ENCODE measurements at places on chromosomes 5 and 9. TPM values are rescaled to one million over a fixed set of nuclear protein-coding genes. Genes with fewer than 3 reads are reported as not detected.

OR1J2 gene
- total RNA-seq = not detected

FAM163B gene
- total RNA-seq = 0.90 TPM

SLC6A18 gene
- total RNA-seq = not detected

OBP2B gene
- not detected for total RNA-seq

PCSK1 gene
- 0.42 TPM for total RNA-seq

BTNL3 gene
- total RNA-seq = not detected

DNA sequence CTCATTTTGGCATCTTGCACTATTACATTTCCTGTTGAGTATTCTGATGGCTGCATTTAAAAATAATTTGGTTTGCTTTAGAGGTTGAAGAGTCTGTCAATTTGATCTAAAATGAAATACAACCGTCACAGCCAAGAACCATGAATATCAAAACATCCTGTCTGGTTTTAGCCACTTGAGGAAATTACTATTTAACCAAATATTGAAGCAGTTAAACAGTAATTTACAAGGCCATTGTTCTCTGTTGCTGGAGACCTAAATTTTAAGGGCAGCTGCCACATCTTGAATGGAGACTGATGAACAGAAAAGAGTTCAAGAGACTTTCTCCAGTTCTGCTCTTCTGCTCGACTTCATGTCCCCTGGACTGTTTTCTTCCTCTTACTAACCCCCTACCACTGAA is 549.4 kb downstream of the LRRC70 start:
- H3K4me3 ChIP-seq = no peak overlapping the region
- no peaks in the 10 kb centered on the region for H3K4me1 ChIP-seq
- DNase-seq = no peak
- H3K36me3 ChIP-seq = no peaks in the 10 kb centered on the region
- no peaks in the 10 kb centered on the region for H3K27me3 ChIP-seq
- H3K27ac ChIP-seq = no peak overlapping the region

DNA sequence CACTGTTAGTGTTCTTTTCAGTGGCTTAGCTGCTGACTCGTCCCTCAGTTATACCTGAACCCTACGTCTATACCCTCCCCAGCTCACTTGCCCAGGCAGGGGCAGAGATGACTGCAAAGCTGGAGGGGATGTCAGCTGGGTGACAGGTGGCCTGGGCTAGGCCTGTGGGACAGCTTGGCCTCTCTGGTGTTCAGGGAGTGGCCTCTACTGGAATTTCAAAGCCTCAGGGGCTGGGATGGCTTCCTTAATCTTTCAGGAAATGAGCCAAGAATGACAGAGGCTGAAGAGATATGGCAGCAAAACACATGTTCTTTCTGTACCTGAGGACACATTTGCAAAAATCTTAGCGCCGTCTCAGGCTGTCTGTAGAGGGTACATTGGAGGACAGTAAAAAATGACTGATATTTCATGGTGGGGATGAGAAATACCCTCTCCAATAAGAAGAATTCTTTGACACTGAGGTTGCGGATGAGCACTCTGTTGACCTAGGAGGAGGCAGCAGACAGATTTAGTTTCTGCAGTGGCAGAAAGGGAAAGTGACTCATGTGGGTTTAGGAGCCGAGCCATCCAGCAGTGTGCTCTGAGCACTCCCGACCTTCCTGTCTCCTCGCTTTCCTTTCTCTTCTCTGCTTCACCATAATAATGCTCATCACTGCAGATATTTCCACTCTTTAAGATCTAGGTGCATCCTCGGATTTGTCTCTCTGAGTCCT is 54.4 kb downstream of the ENTREP1 start:
- no peaks in the 10 kb centered on the region for H3K27me3 ChIP-seq
- no peak overlapping the region for H3K27ac ChIP-seq
- no peak for DNase-seq

DNA sequence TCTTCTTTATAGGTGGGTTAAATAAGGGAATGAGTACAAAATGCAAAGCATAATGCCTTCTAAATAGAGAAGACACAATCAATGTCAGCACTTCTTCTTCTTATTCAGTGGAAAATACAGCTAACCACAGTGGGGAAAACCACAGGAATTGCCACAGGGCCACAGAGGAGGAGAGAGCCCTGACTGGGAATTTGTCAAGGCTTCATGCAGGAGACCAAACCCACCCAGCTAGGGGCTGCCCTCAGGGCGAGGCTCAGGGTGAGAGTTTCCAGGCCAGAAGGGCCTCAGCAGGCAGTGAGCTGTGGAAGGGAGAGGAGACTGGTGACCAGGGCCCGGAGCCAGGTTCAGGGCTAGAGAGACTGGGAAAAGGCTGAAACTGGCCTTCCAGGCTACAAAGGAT is 279.1 kb downstream of the MSX2 start:
- H3K27me3 ChIP-seq = no peaks in the 10 kb centered on the region
- no peak overlapping the region for H3K4me3 ChIP-seq
- no peak for DNase-seq
- no peak overlapping the region for H3K27ac ChIP-seq
- no peaks in the 10 kb centered on the region for H3K4me1 ChIP-seq

- H3K4me1 ChIP-seq = peaks cover 26% of the 10 kb centered on the region
- H3K27me3 ChIP-seq = no peaks in the 10 kb centered on the region
- H3K4me3 ChIP-seq = no peak overlapping the region
- no peak overlapping the region for H3K27ac ChIP-seq
- H3K36me3 ChIP-seq = no peaks in the 10 kb centered on the region
- no peak for DNase-seq
Measured at GRCh38 chr5:55694152-55694830, 17.8 kb downstream of the SLC38A9 start.

DNA sequence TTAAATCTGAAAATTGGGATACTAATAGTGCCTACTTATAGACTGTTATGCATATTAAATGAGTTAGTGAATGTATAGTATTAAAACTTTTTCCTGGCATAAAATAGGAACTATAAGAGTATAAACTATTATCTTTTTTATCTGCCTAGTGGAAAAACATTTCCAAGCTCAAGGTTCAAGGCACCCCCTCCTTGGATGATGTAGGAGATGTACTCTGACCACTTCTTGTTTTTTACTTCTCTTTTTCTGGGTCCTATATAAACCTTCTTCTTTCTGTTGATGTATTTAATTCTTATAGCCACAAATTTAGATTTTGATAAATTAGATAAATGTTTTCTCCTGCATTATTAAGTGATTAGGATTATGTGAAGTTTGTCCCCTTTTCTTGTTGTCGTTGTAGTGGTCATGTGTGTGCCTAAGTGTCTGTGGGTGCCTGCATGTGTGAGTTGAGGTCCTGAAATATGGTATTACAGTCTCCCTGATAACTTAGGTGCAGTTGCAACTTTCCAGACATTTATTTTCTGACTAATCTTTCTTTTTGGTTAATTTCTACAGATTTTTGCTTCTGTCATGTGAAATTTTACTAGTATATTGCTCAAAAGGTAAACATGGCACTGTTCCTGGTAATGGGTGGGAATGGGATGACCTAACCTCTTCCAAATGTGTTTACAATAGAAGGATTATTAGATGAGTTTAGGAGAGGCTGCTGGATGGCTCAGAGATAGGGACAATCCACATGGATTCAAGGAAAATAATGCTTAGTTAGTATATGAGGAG is 160.8 kb upstream of the CDKN2B start:
- no peak overlapping the region for H3K4me3 ChIP-seq
- H3K4me1 ChIP-seq = no peaks in the 10 kb centered on the region
- DNase-seq = no peak
- H3K36me3 ChIP-seq = no peaks in the 10 kb centered on the region

DNA sequence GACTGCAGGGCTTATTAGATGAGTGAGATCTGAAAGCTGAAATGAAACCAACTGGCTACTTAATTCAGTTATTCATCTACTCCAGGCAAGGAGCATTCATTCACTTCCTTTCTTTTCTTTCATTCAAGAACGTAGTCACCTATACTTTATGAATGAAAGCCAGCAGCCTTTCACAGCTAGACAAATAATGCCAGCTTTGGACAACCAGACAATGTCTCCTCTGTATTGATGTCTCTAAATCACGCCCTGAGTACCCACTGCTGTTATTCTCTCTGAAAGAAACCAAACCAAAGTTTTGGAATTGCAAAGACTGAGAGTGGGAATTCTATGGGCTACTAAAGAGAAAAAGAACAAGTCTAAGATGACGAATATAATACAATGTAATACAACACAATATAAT is 121.2 kb upstream of the PTPN3 start:
- no peak overlapping the region for H3K27ac ChIP-seq
- H3K4me3 ChIP-seq = no peak overlapping the region
- H3K27me3 ChIP-seq = no peaks in the 10 kb centered on the region
- H3K36me3 ChIP-seq = no peaks in the 10 kb centered on the region

- no peaks in the 10 kb centered on the region for H3K36me3 ChIP-seq
- no peak overlapping the region for H3K27ac ChIP-seq
- H3K4me1 ChIP-seq = no peaks in the 10 kb centered on the region
- DNase-seq = no peak
- no peak overlapping the region for H3K4me3 ChIP-seq
Measured at GRCh38 chr5:6827526-6828219, 114.4 kb downstream of the TENT4A start.

DNA sequence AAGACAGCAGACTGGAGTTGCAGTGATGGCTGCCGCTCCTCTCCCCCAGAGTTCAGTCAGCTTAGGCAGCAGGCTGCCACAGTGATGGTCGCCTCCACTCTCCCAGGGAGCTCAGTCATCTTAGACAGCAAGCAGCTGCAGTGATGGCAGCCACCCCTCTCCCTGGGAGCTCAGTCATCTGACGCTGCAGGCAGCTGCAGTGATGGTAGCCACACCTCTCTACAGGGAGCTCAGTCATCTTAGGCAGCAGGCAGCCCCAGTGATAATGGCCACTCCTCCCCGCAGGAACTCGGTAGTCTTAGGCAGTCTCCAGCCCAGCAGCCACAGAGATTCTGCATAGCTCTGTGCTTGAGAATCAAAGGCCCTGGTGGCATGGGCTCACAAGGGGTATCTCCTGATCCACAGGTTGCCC is 582.7 kb downstream of the DTWD2 start:
- no peaks in the 10 kb centered on the region for H3K27me3 ChIP-seq
- H3K36me3 ChIP-seq = no peaks in the 10 kb centered on the region
- H3K4me1 ChIP-seq = no peaks in the 10 kb centered on the region
- H3K4me3 ChIP-seq = no peak overlapping the region
- H3K27ac ChIP-seq = no peak overlapping the region

- no peak for DNase-seq
- H3K27ac ChIP-seq = no peak overlapping the region
Measured at GRCh38 chr9:75612205-75612604, 278.3 kb upstream of the PCSK5 start.

- no peaks in the 10 kb centered on the region for H3K36me3 ChIP-seq
- no peak for DNase-seq
- H3K4me3 ChIP-seq = no peak overlapping the region
- no peaks in the 10 kb centered on the region for H3K4me1 ChIP-seq
- H3K27me3 ChIP-seq = no peaks in the 10 kb centered on the region
- no peak overlapping the region for H3K27ac ChIP-seq
Measured at GRCh38 chr9:91898451-91899218, 51.4 kb downstream of the ROR2 start.

- H3K36me3 ChIP-seq = peaks cover 25% of the 10 kb centered on the region
- H3K4me1 ChIP-seq = peaks cover 6% of the 10 kb centered on the region
- no peaks in the 10 kb centered on the region for H3K27me3 ChIP-seq
- H3K27ac ChIP-seq = no peak overlapping the region
- H3K4me3 ChIP-seq = no peak overlapping the region
- DNase-seq = no peak
Measured at GRCh38 chr5:180007582-180007981, 64.0 kb downstream of the RNF130 start.

GRCh38 chr5:170584450-170585058 is 80.7 kb downstream of the KCNIP1 start:
- H3K4me1 ChIP-seq = no peaks in the 10 kb centered on the region
- no peaks in the 10 kb centered on the region for H3K36me3 ChIP-seq
- DNase-seq = no peak
- no peak overlapping the region for H3K4me3 ChIP-seq
- no peaks in the 10 kb centered on the region for H3K27me3 ChIP-seq
- H3K27ac ChIP-seq = no peak overlapping the region
